ENCODE measurements at places on chromosomes 7 and 10.

GRCh38 chr10:68756246-68756645 is 35.2 kb downstream of the CCAR1 start:
- DNase-seq: no peak

- DNase-seq: no peak
Measured at GRCh38 chr10:104096692-104097091, 11.0 kb upstream of the COL17A1 start.

- DNase-seq: no peak
Measured at GRCh38 chr7:105990727-105991453, 27.8 kb downstream of the CDHR3 start.

DNA sequence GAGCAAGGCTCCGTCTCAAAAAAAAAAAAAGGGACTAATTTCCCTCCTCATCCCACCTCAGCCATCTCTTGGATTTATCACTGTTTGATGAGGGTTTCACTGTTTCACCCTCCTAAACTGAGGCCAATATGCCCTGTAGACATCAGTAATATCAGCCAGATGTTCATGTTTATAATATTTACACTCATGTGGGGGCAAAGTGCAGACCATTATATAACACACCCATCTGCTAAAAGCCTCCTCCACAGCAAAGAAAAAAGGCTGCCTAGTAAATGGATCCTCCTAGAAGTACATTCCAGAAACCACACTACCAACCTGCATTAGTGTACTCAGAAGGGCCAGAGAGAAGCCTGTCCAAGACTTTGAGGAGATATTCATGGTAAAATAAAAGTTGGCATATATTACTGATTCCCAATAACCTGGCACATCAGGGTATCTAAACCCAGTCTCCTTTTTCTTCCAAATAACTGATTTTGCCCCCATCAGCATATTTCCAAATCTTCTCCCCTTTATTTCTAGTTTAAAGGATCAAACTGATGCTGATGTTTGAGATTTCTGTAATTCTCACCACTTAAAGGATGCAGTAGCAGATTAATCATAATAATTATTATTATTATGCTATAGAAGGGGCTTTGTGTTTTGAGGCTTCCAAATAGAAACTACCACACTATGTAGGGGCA is 55.1 kb downstream of the LGI1 start:
- DNase-seq: no peak

- no peak for DNase-seq
Measured at GRCh38 chr10:59033622-59034021, 142.8 kb upstream of the PHYHIPL start.

DNA sequence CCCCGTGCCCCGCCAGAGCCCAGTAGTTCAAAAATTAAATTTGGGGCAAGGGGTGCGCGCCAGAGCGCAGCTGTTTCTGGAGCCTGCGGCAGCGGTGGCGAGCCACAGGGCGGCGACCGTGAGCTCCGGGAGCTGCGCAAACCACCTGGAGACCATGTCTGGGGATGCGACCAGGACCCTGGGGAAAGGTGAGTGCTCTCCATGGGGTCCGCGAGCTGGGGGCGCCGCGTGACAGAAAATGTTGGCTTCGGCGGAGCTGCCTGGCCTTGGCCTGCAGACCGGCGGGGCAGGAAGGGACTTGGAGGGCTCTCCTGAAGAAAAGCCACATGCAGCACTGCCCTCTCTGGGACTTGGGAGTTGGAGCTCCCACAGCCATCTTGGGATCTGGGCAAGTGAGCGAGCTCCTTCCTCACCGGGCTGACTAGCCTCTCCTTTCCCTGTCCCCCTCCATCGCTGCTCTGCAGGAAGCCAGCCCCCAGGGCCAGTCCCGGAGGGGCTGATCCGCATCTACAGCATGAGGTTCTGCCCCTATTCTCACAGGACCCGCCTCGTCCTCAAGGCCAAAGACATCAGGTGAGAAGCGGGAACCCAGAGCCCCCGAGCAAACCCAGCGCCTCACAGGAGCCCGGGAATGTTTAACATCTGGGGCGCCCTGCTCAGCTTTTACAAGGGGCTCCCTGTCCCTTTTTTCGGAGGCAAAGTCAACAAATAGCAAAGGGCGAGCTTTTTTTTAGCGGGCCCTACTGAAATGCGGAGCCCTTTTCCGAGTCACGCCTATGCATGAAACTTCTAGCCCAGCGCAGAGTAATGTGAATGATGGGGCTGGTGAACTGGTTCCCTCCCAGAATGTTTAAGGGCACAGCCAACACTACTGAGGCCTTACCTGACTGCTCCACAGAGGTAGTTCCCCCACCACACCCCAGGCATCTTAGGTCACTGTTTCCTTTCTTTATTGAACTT is 6.1 kb downstream of the GSTO2 start:
- peak; percentile 28 for DNase-seq

DNA sequence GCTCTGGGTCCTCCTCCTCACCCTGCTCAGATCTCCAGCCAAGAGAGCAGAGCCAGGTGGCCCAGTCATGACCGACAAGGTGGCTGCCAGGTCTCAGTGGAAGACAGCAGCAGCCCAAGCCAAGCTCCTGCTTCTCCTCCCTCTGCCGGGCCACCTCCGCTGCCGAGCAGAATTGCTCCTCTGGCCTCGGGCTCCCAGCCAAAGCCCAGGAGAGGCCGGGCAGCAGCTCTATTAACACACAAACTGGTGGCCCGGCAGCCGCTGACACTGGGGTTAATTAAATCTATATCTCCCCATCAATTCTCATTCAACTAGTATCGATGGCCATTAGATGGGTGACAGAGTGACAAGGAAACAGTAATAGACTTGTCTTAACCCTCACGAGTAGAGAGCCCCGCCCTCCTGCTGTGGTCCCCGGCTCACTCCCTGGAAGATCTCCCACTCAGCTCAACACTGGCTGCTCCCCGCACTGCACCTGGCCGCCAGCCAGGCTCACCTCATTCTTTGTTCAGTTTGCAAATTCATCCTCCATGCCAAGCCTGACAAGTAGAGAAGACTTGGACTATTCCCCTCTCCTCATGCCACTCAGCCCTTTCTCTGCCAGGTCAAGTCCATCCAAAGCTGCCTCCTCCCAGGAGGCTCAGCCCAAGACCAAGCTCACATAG is 74.1 kb upstream of the UNC5B start:
- DNase-seq: no peak

DNA sequence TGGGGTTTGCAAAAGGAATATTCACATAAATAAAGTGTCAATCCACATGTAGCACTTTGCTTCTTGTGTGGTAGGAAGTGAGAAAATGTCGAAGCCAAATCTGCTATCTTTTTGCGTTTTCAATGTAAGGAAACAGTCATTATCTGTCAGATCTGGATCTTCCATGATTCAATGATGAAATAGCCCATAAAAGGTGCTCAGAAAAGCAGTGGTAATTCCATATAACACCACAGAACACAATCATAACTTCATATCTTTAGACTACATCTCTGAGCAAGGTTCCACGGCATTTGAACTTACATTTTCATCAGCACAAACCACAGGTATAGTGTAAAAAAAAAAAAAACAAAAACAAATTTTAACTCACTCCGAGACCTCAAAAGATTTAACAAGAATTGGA is 39.9 kb upstream of the EGR2 start:
- no peak for DNase-seq

GRCh38 chr10:97463363-97464132 is 17.6 kb downstream of the ZDHHC16 start:
- no peak for DNase-seq

DNA sequence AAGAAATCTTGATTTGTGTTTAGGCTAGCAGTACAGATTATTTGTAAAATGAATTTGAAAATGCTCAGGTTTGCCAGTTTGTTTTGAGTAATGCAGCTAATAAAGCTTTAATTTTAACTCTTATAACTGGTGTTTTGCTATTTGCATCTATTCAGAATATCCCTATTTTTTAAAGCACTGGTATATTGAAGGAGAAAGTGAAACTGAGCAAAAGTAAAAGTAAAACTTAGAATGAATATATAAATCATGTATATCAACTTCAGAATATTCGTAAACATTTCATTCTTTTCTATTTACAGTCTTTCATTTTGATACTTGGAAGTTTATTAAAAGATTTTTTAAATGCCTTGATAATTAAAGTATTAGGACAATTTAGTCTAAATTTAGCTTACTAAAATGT is 26.2 kb downstream of the TASOR2 start:
- DNase-seq: no peak

- DNase-seq: no peak
Measured at GRCh38 chr10:109831846-109832245, 91.5 kb downstream of the XPNPEP1 start.

DNA sequence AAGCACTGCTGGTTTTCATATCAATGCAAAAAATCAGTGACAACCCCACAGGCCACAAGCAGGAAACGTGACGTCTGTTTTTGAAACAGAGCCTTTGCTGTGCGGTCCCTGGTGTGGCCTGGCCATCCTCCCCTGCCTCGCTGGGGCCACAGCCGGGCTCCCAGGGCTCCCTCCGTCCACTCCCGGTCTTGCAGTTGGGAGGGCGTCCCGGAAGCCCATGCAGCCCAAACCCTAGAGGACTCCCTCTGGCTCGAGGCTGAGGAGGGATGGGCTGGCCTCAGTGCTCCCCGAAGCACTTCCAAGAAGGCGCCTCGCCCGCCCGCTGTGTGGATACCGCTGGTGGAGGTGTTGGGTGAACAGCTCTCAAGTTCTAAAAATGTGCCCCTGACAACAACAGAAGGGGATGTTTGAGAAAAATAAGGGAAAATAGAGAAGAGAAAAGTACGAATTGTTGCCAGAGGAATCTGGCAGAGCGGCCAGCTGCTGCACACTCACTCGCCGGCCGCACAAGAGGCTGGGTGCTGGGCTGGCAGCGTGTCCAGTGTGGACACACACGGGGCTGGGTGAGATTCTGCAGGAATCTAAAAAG is 73.5 kb downstream of the ZRANB1 start:
- DNase-seq: no peak

GRCh38 chr7:21544715-21545114 is 1.9 kb downstream of the DNAH11 start:
- no peak for DNase-seq

- no peak for DNase-seq
Measured at GRCh38 chr10:80126876-80127275, 5.7 kb upstream of the PLAC9 start.

DNA sequence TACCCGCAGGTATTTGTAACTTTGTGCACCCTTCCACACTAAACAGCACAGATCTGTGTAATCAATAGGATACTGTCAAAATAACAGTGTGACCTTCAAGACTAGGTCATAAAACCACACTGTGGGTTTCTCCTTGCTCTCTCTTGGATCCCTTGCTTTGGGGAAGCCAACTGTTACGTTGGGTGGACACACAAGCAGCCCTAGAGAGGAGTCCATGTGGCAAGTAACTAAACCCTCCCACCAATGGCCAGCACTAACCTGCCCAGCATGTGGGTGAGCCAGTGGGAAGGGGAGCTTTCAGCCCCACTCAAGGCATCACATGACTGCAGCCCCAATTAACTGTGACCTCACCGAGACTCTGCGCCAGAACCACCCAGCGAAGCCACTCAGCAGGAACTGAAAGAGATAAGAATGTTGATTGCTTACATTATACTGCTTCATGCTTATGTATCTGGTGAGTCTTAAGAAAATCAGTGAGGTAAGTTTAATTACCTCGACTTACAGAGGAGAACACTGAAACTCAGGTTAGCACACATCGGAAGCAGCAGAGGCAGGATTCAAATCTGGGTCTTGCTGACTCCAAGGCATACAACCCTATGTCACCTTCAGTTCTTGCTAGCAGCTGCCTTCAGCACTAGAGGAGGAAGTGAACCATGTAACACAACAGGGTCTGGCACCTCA is 9.4 kb upstream of the ZC3HAV1 start:
- no peak for DNase-seq

- no peak for DNase-seq
Measured at GRCh38 chr7:111086532-111086931, 4.4 kb upstream of the LRRN3 start.

DNA sequence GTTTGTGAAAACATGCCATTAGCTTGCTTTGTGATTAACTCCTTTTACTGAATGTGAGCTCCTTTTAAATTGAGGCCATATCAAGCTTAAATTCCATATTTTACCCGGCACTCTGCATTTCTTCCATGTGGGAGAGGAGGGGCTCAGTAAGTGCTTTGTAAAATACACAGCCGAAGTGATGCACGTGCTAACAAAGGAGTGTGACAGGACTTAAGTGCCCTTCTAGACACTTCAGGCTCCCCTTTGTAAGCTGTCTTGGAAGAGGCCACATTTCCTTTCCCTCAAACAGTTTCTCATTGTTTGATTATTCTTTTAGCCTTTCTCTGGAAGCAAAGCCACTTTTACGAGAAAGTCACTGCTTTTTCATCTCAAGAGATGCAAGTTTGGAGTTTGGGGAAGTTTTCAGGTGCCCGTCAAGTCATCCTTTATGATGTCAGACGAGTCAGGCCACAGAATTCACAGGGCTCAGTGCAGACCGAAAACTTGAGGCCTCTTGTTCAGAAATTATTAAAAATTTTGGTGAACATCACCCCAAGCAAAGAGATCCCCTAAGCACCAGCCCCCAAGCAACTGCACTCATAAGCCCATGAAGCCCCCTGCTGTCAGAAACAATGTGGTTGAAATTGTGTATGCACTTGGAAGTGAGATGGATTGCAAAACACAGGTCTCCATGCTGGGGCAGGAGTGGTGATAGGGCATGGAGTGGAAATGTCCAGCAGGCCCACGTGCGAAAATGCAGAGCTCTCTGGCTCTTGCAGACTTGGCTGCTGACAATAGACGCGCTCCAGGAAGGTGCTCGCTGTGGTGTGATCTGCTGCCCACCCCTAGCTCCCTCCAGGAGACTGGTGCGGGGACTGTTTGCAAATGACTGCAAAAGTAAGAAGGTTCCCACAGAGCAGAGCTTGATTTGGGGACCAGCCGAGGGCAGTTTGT is 11.5 kb downstream of the IKZF1 start:
- no peak for DNase-seq

DNA sequence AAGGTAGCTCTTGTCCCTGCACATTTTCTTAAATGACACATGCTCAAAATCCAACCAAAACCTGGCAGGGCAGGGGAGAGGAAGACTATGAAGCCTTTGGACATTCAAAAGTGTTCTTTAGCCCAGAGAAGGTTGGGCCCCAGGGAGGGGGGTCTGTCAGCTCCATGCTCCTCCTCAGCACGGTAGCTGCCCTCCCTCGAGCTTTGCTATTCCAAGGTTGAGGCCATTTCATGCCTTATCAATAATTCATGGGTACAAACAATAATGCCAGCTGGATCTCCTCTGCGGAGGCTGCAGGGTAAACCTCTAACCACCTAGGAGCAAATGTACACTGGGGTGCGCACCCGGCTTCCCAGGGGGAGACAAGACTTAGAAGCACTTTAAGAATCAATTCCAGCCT is 61.5 kb downstream of the SLIT1 start:
- DNase-seq: no peak

Measured in stimulated activated CD8-positive, alpha-beta memory T cell treated with anti-CD3 and anti-CD28 coated beads, Interleukin-15, amount 100 ng/mL, for 48 hours (primary cell).